Activated T-cell treated with anti-CD3 and anti-CD28 coated beads, Interleukin-2, amount 50 U/mL, for 72 hours (primary cell): ENCODE measurements at places on chromosomes 7 and 10.

DNA sequence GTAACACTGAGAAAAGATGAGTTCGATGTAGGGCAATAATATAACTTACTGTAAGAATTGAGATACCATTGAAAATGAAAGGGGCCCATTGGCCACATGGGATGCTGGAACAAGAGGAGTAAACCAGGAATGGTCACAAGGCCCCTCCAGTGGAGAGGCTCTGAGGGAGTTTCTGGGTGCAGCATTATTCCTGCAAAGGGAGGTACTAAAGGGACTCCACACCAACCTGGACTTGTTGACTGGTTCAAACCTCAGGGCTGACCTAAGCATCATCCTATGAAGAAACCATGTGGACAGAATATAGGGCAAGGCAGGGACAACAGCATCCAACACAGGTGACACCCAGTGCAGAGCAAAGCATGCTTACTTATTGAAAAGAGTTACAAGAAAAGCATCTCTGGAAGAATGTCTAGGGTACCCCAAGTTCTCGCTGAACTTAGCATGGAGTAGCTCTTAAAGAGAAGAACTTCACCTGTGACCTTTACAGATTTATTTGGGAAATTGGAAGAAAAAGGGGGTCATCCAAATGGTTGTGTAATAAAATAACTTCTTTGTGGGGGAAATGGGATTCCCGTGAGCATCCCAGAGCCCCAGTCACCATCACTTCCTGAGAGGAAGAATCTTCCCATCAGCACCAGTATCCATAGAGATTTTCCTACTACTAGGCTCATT is 34.7 kb downstream of the PRSS2 start:
- peaks cover 26% of the 10 kb centered on the region for H3K36me3 ChIP-seq
- no peaks in the 10 kb centered on the region for H3K27me3 ChIP-seq
- peak overlapping the region; percentile 97 for H3K27ac ChIP-seq
- peaks cover 99% of the 10 kb centered on the region for H3K4me1 ChIP-seq

GRCh38 chr7:8314566-8314965 is 52.6 kb upstream of the ICA1 start:
- no peak overlapping the region for H3K27ac ChIP-seq
- no peak for DNase-seq
- peaks cover 3% of the 10 kb centered on the region for H3K36me3 ChIP-seq

GRCh38 chr10:48254750-48255512 is 19.6 kb downstream of the FRMPD2 start:
- H3K27me3 ChIP-seq = peaks cover 9% of the 10 kb centered on the region
- no peaks in the 10 kb centered on the region for H3K4me1 ChIP-seq
- DNase-seq = no peak
- no peaks in the 10 kb centered on the region for H3K36me3 ChIP-seq

GRCh38 chr7:87226495-87226894 is 7.0 kb upstream of the TMEM243 start:
- peaks cover 10% of the 10 kb centered on the region for H3K27me3 ChIP-seq
- no peaks in the 10 kb centered on the region for H3K36me3 ChIP-seq
- no peak overlapping the region for H3K27ac ChIP-seq
- H3K4me1 ChIP-seq = peaks cover 16% of the 10 kb centered on the region

- no peaks in the 10 kb centered on the region for H3K4me1 ChIP-seq
- no peak overlapping the region for H3K27ac ChIP-seq
- DNase-seq = no peak
- no peaks in the 10 kb centered on the region for H3K27me3 ChIP-seq
- no peaks in the 10 kb centered on the region for H3K36me3 ChIP-seq
- H3K4me3 ChIP-seq = no peak overlapping the region
Observed at GRCh38 chr7:95342642-95343307, 18.4 kb upstream of the PON1 start.

- H3K27ac ChIP-seq = no peak overlapping the region
- DNase-seq = peak; percentile 8
- no peaks in the 10 kb centered on the region for H3K36me3 ChIP-seq
- H3K4me3 ChIP-seq = no peak overlapping the region
Observed at GRCh38 chr10:67697724-67698131, 1.7 kb upstream of the CTNNA3 start.

DNA sequence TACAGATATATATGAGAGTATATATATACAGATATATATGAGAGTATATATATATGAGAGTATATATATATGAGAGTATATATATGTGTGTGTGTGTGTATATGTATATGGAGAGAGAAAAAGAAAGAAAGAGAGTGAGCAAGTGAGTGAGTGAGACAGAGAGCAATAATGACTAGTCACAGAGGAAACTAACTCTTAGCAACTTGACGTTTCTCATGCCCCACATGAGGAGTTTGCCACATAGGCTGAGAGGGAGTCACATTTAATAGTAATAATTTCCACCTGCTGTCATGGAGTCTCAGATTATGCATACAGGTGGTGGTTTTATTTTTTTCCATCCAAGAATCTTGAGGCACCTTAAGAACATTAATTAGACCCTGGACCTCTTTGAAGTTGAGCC is 199.9 kb downstream of the GATA3 start:
- peak overlapping the region; percentile 96 for H3K4me3 ChIP-seq
- peaks cover 41% of the 10 kb centered on the region for H3K4me1 ChIP-seq
- no peaks in the 10 kb centered on the region for H3K27me3 ChIP-seq

DNA sequence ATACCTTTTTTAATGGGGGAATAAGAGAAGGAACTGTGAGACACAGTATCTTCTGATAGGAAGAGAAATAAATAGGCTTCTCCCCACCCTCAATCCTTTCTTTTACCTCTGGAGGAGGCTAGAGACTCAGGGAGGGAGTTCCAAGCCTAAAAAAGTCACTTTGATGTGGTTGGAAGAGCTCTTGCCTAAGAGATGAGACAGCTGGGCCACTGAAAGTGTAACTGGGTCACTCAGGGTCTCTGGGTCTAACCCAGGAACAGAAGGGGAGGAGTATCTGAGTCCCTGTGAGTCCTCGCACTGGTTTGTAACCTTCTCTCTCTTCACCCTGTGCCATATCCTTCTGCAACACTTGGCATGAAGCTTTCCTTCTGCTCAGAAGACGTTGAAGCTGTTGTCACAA is 222.9 kb upstream of the AGK start:
- H3K4me1 ChIP-seq = no peaks in the 10 kb centered on the region
- H3K4me3 ChIP-seq = no peak overlapping the region
- H3K27me3 ChIP-seq = peaks cover 17% of the 10 kb centered on the region
- DNase-seq = no peak
- H3K36me3 ChIP-seq = no peaks in the 10 kb centered on the region
- no peak overlapping the region for H3K27ac ChIP-seq

- no peaks in the 10 kb centered on the region for H3K36me3 ChIP-seq
- no peak overlapping the region for H3K4me3 ChIP-seq
- no peak overlapping the region for H3K27ac ChIP-seq
- H3K4me1 ChIP-seq = no peaks in the 10 kb centered on the region
- no peak for DNase-seq
Observed at GRCh38 chr7:80708123-80708522, 69.7 kb downstream of the CD36 start.

- H3K27ac ChIP-seq = no peak overlapping the region
- H3K4me3 ChIP-seq = no peak overlapping the region
- no peaks in the 10 kb centered on the region for H3K4me1 ChIP-seq
- no peaks in the 10 kb centered on the region for H3K36me3 ChIP-seq
- no peak for DNase-seq
Observed at GRCh38 chr7:119684763-119685162, 588.2 kb upstream of the KCND2 start.

GRCh38 chr10:81680359-81680758 is 194.6 kb upstream of the NRG3 start:
- H3K36me3 ChIP-seq = no peaks in the 10 kb centered on the region
- no peaks in the 10 kb centered on the region for H3K27me3 ChIP-seq
- peaks cover 6% of the 10 kb centered on the region for H3K4me1 ChIP-seq
- DNase-seq = no peak

DNA sequence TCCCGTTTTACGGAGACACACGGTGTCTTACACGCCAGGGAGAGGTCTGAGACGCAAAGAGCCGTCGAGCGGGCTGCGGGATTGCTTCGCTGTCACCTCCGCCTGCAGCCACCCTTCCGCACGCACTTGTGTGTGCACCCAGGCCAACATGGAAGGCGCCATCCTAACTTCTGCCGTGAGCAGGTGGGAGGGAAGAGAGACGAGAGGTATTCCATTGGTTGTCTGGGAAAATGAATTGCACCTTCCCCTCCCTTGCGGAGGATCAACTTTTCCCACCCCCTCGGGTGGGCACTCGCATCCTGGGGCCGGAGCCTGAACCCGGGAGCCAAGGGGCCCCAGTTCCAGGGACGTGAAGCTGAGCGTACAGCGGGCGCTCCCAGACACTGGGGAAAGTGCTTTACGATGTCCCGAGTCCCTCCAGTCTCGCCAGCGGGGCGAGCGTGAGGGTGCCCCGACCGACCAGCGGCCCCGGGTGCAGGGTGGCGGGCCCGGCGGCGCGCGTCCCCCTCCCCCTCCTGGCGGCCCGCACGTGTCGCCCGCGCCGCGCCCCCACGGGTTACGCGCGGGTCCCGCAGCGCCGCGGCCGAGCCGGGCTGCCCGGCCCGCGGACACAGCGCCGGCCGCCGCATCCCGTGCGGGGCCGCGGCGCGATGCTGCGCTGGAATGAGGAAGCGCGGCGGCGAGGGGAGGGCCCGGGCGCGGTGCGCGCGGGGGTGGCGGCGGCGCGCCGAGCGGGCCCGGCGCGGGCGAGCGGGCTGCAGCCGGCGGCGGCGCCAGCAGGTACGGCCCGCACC is 984 bp upstream of the IKZF1 start:
- H3K4me1 ChIP-seq = peaks cover 63% of the 10 kb centered on the region

GRCh38 chr10:60382946-60383681 is 6.6 kb downstream of the ANK3 start:
- H3K4me3 ChIP-seq = no peak overlapping the region
- no peak overlapping the region for H3K27ac ChIP-seq
- no peaks in the 10 kb centered on the region for H3K36me3 ChIP-seq
- H3K4me1 ChIP-seq = peaks cover 17% of the 10 kb centered on the region

GRCh38 chr10:125982260-125982948 is 86.0 kb downstream of the FANK1 start:
- H3K27me3 ChIP-seq = peaks cover 9% of the 10 kb centered on the region
- H3K36me3 ChIP-seq = no peaks in the 10 kb centered on the region
- DNase-seq = peak; percentile 7
- H3K4me3 ChIP-seq = no peak overlapping the region
- H3K27ac ChIP-seq = no peak overlapping the region

GRCh38 chr7:50262916-50263690 is 41.4 kb upstream of the IKZF1 start:
- peaks cover 89% of the 10 kb centered on the region for H3K4me1 ChIP-seq
- no peak for DNase-seq
- no peaks in the 10 kb centered on the region for H3K27me3 ChIP-seq

GRCh38 chr7:22039670-22040069 is 94.0 kb upstream of the CDCA7L start:
- H3K27ac ChIP-seq = no peak overlapping the region
- H3K4me1 ChIP-seq = no peaks in the 10 kb centered on the region
- peaks cover 15% of the 10 kb centered on the region for H3K27me3 ChIP-seq

GRCh38 chr7:70094831-70095230 is 496.6 kb downstream of the AUTS2 start:
- H3K4me3 ChIP-seq = no peak overlapping the region
- H3K27me3 ChIP-seq = no peaks in the 10 kb centered on the region
- H3K4me1 ChIP-seq = no peaks in the 10 kb centered on the region
- DNase-seq = no peak
- no peaks in the 10 kb centered on the region for H3K36me3 ChIP-seq

GRCh38 chr10:72276013-72276387 is 2.3 kb downstream of the DDIT4 start:
- peak overlapping the region; percentile 98 for H3K27ac ChIP-seq
- peaks cover 61% of the 10 kb centered on the region for H3K4me1 ChIP-seq
- peak overlapping the region; percentile 96 for H3K4me3 ChIP-seq
- peak; percentile 63 for DNase-seq
- no peaks in the 10 kb centered on the region for H3K27me3 ChIP-seq
